ENCODE measurements at places on chromosomes 4 and X. TPM values are rescaled to one million over a fixed set of nuclear protein-coding genes. Genes with fewer than 3 reads are reported as not detected.

DNA sequence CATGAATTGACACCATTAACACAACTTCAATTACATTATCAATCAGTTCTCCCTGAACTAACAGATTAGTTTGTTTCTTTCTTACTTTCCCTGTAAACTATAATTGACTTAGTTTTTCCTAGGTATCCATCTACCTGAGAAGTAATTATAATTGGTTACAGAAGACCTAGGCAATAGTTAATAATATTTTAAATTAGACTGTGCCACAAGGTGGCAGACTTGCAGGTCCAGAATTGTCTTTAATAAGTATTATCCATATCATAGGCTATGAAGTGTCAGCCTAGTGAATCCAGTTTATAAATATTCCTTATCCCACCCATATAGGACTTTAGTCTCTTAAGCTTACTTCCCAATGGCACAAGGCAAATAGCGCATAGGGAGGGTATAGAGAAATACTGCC, 48.9 kb upstream of the FAM47B start:
- DNase-seq, result no peak

GRCh38 chrX:75229774-75230173, 44.1 kb upstream of the UPRT start:
- no peak for DNase-seq

DNA sequence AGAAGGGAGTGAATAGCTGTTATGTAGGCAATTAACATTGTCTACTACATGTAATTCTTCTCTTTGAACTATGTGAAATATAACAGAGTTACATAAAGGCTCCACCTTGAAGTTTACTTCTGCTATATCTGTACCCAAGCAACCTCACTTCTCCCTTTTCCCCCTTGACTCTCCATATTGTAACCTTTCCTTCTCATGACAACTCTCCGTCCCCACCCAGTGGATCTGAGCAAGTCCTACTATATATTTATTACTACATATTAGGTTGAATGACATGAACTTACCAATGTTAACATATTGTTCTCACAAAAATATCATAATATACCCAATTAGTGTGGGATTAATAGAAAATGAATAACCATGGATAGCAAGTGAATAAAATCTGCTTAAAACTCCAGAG, 93.2 kb upstream of the ATP8A1 start:
- DNase-seq, result peak; percentile 12

DNA sequence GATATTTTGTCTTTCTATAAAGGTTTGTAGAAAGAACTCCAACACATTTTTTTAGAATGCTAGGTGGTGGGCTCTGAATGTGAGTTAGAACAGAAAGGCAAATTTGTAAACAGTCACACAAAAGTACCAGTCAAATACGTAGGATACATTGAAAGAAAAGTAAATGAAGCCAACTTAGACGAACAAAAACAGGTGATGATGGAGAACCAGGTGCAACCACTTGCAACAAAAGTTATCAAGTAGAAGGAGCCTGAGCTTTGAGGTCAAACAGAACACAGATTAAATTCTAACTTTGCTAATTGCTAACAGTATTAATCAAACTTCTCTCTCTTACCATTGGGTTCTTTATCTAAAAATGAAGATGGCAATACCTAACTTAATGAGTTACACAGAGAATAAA, 62.7 kb upstream of the DAPP1 start:
- DNase-seq, result no peak

PAQR3 gene
- total RNA-seq, result 8.2 TPM

DNA sequence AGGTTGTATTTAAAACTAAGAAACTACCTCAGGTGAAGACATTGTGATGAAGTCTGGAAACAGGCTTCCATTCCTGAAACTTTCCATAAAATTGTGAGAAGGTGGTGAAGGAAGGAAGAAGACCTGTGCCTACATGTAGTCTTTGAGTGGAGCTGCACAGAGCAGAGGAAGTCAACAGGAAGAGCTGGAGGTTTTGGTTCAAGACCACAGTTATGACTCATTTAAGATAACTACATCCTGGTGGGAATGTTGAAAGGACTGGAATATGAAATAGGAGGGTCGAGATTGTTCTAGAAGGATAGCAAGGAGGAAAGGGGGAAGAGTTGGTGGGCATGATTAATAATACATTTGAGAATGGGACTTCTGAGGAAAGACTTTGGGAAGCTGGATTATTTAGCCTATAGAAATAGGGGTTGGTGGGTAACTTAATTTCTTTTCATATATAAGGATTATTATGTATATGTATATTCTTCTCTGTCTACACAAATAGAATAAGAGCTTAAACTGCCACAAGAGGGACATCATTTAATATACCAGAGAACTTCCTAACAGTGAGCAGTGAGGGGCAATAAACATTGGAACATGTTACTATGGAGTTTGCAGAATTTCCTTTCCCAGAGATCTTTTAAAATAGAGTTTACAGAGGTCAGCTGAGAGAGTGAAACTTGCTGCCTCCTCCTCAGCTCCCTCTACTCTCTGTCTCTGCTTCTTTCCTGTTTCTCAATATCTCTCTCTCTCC, 23.5 kb downstream of the AWAT2 start:
- no peak for DNase-seq

All from lung (tissue), 17 donors.